NCI-H69 (cell line): ENCODE measurements at places on chromosomes 12 and 14.

DNA sequence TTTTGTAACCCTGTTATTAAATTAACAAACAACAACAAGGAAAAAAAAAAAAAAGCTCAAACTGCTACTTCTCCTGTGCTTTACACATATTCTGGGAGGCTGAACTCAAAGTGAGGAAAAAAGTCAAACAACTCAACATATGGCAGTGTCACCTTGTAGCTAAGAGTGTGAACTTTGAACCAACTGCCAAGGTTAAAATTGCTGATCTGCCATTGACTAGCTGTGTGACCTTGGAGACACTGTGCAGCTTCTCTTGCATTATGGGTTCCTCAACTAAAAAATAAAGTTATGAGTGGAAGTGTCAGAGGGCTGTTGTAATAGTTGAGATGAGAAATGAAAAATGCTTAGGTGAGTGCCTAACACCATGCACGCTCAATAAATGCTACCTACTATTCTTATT lies 34.2 kb downstream of the STXBP6 start:
- no peak for DNase-seq

DNA sequence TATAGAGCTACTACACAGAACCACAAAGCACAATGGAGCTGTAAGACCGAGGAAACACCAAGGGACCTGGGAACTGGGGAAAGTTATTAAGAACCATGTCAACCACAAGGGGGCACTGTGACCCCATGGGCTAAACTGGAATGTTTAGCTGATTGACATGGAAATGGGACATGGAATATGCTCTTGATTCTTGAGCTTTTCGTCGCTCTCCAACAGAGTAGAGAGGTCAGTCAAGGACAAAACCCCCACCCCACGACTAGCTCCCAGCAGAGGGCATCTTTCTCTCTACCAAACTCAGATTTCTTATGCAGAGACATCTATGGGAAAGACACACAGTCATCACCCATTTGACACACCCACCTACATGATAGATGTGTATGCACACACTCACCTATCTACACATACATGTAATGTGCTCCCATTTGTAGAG lies 10.1 kb downstream of the NDRG2 start:
- DNase-seq, result peak; percentile 85

GRCh38 chr12:49583366-49584094 lies 15.6 kb upstream of the MCRS1 start:
- no peak for DNase-seq

- DNase-seq, result no peak
Observed at GRCh38 chr12:65334521-65334920, 56.0 kb downstream of the MSRB3 start.

DNA sequence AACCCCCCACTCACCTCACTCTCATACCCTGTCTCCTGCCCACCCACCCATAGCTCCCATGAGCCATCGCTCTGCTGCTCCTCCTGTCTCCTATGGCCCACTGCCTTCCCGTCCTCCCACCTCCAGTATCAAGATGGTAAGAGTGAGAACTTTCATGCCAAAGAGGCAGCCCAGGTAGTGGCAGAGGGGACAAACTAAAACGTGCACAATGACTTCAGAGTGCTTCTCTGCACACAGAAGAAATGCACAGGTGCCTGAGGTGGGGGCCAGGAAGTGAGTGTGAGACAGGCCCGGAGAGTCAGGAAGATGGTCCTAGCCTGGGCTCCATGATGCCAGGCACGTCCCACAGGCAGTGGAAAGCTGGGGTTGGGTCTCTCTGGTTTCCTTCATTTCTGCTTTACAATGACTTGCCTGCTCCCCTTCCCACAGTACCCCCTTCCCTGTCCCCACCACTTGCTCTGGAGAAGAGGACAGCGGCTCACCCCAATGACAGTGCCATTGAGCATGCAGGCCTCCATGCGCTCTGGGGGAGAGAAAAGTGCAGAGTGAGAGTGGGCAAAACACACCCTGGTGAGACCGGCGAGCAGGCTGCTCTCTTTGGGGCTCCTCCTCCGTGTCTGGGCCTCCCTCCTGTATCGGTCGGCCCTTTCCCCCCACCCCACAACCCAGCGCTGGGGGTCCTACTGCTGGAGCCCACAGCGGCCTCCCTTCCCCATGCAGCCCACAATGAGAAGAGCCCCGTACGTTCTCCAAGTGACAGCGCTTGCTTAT lies 22.8 kb upstream of the ANO2 start:
- no peak for DNase-seq

GRCh38 chr14:26402126-26402525 lies 195.7 kb downstream of the NOVA1 start:
- no peak for DNase-seq

DNA sequence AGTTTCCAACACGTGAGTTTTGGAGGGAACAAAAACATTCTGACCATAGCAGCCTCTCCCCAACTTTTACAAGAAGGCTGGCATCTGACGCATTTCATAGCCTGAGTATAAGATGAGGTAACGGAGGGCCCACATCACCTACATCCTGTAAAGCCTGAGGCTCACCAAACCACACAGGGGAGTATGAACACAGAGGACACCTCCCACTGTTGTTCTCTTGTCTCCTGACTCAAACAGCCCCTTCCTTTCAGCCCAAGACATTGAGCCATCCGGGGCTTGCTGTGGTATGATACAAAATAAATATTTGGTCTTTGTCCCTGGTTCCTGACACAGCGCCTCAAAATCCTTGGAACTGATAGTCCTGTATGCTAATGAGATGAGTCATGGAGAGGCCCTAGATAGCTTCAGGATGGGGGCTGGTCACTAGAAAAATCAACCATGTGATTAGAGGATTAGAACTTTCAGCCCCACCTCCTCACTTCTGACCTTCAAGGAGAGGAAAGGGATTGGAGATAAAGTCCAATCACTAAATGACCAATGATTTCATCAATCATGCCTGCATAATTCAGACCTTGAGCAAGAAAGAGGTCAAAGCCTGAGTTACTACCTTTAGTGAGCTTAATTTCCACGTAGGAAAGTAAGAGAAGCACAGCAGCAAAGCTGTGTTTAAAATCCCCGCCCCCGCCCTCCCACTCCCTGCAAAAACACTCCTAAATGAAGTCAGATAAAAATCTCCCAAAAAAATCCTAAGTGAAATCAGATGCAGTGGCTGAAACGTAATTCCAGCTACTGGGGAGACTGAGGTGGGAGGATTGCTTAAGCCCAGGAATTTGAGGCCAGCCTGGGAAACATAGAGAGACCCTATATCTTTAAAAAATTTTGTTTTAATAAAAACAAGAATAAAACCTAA lies 236.4 kb downstream of the PCNX1 start:
- DNase-seq, result peak; percentile 23

GRCh38 chr12:133081159-133081780 lies 547 bp downstream of the ZNF140 start:
- DNase-seq, result no peak

GRCh38 chr14:29868000-29868399 lies 59.6 kb downstream of the PRKD1 start:
- peak; percentile 73 for DNase-seq

DNA sequence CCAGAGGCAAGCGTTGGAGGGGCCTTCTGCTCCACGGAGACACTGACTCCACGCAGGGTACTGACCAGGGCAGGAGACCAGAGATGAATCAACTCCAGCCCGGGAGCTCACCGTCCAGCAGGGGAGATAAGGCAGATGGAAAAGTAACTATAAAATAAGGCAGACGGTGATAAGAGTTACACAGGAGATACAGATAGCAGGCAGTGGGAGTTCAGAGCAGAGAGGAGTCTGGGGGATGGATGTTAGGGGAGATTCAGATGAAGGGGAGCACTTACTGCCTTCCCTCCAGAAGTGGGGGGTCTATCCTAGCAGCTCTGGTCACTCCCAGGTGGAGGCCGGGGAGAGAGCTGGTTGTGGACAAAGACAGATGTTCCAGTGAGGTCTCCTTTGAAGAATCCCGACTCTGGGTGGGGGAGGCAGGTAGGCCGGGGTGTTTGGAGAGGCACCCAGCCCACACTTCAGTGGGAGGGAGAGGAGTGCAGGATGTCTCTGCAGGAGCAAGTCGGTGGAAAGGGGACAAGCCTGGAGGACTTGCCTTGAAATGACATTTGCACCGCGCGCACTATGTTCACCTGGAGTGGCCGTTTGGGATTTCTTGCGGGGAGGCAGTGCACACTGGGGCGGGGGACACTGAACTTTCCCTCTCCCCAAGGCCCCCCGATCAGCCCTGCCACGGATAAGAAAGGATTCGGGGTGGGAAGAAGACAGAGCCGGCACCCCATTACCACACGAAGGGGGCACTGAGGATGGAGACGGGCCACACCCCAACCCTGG lies 1.2 kb downstream of the PITPNM2 start:
- DNase-seq, result peak; percentile 47

- no peak for DNase-seq
Observed at GRCh38 chr12:1927751-1928351, 9.4 kb upstream of the CACNA2D4 start.

DNA sequence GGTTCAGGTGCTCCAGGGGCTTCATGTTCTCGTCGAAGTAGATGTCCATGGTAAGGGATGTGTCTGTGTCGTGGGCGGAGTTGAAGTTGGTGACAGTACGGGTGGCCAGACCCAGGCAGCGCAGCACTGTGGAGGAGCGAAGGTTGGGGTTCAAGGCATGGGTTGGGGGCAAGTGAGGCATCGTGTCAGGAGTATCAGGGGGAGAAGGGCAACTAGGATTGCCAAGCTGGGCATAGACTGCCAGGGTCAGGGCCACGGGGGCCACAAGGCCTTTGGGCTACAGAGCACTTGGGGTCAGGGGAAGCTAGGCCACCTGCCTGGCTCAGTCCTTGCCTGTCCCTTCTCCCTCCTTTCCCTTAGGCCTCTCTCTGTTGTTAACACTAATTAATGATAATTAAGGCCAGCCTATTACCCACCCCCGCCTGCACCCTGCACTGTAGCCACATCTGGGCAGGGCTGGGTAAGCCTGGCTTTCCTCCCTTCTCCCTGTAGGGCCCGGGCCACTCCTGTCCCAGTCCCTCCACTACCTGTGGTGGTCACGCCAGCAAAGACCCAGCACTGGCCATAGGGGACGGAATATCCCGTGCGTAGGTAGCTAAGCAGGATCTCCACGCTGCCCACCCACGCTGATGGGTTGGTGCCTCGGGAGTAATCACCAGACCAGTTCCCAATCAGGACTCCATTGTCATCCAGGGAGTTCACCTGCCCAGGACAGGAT lies 4.3 kb downstream of the TGM1 start:
- DNase-seq, result no peak

DNA sequence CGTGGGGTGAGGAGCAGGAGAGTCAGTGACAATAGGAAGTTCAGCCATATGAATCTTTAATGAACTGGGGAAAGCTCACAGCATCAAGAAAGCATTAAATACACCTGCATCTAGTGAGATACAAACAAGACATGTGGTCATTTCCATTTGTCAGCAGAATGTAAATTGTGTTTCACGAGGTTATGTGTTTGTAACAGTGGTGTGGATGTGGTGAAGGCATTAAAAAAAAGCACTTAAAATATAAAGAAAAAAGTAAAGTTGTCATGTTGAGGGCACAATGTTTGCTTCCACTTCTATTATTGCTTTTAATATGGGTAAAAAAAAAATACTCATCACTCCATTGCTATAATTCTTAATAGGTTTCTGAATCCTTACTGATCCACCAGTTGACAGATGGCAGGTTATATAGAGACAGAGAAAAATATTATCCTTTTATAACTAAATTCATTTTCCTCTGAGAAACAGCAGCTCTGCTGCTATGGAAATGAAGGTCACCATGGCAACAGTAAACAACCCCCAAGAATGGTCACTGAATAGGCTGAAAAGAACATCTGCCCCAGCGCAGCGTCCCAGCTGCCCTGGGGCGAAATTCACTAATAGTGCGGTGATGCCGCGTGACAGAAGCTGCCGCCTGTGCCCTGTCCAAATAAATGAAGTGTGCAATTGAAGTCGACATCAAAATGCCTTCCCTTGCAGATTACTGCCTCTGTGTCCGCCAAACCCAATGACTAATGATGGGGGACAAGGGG lies 226.1 kb downstream of the FOXN3 start:
- peak; percentile 100 for DNase-seq

GRCh38 chr14:82354126-82354525 lies 820.5 kb upstream of the SEL1L start:
- DNase-seq, result peak; percentile 61

DNA sequence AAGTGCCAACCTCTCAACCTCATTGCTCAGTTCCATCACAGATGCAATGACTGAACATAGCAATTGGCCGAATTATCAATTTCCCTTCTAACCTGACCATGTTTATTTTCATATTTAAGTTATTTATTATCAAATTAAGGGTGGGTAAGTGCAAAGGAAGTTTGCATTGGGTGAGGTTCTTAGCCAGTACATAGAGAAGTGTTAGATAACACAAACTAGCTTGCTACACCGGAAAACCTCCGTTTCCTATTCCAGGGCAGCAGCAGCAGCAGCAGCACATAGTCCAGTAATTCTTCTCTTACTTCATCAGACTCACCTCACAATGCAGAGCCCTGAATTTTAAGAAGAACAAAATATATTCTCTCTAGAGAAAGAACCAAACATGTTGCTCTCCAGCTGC lies 200.5 kb upstream of the OR4E1 start:
- no peak for DNase-seq

GRCh38 chr12:104494137-104494792 lies 37.5 kb downstream of the CHST11 start:
- no peak for DNase-seq

DNA sequence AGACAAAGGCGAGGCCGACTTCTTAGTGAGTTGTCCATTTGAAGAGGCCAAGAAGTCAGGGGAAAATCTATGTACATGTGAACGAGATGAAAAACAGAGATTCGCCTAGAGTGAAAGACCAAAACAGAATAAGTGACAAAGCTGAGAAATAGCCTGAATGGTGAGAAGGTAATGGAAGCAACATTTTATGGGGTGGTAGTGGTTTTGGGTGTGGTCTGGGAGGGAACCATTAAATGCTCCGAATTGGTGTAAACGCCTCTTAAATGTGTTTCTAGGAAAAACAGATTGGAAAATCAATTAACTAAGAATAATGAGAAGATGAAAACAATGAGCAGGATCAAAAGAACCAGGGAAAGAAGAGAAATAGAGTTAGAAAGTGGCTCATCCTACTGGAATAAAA lies 83.8 kb upstream of the MANSC4 start:
- DNase-seq, result no peak

DNA sequence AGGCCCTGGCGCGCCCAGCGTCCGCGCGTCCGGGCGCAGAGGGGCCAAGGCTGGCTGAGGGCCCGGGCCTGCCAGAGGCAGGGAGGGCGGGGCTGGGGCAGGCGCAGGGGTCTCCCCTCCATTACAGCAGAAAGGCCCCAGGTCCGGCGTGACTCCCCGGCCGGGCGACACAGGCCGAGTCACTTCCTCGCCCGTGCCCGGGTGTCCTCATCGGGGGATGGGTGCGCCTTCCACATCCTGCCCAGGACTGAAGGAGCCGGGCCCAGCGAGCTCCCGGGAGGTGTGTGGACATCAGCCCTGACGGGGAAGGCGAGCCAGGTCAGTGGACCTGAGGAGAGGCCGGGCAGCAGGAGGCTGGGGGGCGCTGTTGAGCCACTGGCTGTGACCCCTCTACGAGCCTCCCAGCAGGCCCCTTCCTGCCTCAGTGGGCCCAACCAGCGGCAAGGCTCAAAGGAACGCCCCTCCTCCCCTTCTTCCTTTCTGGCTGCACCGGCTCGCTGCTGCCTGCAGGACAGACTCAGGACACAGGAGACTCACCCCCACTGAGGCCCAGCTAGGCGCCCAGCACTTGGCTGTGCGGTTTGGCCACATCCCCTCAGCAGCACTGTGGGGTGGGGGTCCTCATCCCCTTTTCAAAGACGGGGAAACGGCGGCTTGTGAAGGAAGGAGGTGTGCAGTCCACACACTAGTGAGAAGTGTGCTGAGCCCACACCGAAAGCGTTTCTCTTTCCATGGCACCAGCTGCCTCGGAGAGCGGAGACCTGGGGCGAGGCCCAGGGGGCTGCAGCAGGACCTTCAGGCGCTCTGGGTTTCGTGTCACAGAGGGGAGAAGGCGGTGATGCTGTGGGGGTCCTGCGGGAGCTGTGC lies 606 bp downstream of the TNFAIP2 start:
- DNase-seq, result no peak
